Ureter (tissue), 1 donor: ENCODE measurements at places on chromosomes 1 and 21. TPM values are rescaled to one million over a fixed set of nuclear protein-coding genes. Genes with fewer than 3 reads are reported as not detected.
A peak's percentile ranks its signal among the peaks of the same experiment; 100 is the strongest.

GRCh38 chr1:187413405-187414169, 584.8 kb downstream of the PLA2G4A start:
- DNase-seq, result no peak

DNA sequence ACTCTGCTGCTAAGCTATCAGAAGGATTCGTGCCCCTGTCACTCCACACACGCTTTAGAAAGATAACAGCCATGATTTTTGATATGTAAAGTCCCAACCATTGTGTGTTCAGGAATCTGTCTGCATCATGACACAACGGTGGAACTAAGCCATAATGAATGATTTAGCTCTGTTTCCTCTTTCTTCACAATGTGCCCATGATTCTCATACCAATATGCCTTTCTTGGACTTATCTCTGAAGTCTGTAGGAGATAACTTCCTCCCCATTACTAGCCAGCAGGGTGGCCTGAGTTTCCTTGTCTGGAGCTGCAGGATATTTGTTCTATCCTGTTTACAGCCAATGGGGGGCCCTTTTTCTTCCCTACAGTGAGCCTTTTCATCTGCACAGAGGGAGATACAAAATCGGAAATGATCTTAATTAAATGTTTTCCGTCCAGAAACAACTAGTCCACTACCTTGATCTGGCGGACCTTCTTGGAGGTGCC, 511.7 kb downstream of the USP25 start:
- no peak for DNase-seq

DNA sequence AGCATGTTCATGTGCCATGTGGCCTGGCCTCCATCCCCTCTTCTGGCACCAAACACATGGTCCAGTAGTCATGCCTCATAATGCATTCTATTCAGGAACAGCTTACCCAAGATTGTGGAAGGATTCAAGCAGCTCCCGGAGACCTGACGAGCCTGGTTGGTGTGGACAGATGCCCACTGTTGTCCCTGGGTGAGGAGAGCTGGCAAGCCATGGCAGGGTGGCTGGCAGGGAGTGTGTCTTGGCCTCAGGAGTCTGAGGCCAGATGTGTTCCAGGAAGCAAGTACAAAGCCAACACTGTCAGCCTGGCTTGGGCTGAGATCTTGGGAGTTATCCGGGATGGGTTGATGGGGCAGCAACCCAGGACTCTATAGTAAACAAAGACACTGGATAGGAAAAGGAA, 7.3 kb upstream of the FABP3 start:
- no peak for DNase-seq

DNA sequence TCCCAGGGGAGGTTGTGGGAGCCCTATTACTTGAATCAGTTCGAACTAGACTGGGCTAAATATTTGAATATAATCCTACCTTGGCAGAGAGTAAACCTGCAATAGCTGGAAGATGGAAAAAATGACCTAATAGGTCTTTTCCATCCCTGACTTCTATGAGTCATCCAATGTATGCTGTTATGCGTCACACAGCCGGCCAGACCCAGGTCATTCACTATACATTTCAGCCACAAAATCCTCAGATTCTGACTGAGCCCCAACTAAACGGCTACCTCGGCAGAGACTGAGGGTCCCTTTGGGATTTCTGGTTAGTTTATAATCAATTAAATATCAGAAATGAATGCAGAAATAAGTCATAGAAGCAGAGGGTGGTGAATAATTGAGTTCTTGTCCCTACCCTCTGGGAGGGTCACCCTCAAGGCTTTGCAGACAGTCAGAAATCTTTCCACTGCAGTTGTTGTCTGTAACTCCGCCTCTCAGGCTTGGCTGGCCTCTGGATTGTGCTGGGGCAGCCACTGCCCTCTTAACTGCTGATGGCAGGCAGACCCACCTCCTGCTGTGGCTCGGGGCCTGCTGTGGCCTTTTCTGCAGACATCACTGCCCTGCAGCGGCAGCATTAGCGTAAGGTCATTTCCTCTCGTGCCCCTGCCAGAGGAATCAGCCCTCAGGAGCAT, 240.5 kb downstream of the TGFB2 start:
- no peak for DNase-seq

GRCh38 chr1:20405893-20406604, 80.0 kb downstream of the CAMK2N1 start:
- DNase-seq, result no peak

DNA sequence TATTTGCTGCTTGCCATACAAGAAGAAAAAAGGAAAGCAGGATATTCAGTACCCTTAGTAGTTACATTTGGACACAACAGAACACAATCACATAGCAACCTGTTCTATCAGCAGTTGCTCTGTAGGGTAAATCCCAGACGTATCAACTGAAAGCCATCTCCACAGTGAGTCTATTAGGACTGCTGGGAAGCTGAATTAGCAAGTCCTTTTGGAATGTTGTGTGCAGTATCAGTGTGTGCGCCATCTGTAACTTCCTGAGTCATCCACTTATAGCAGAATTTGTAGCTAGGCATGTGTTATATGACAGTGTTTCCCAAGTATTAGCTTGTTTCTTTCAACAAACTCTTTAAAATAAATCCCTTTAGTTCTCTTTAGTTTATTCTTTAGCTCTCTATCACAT, 21.3 kb downstream of the CCDC30 start:
- DNase-seq, result no peak

GRCh38 chr1:180839547-180839946, 73.2 kb upstream of the KIAA1614 start:
- DNase-seq, result no peak

- DNase-seq, result peak; percentile 98
Observed at GRCh38 chr1:32650752-32651460, at the start of gene RBBP4. Gene RBBP4, plus strand, starts transcription at chr1:32651208. Its CDS starts 99 bp downstream, at chr1:32651307.

GRCh38 chr1:6077506-6077905, 31.8 kb downstream of the KCNAB2 start:
- DNase-seq, result no peak

DNA sequence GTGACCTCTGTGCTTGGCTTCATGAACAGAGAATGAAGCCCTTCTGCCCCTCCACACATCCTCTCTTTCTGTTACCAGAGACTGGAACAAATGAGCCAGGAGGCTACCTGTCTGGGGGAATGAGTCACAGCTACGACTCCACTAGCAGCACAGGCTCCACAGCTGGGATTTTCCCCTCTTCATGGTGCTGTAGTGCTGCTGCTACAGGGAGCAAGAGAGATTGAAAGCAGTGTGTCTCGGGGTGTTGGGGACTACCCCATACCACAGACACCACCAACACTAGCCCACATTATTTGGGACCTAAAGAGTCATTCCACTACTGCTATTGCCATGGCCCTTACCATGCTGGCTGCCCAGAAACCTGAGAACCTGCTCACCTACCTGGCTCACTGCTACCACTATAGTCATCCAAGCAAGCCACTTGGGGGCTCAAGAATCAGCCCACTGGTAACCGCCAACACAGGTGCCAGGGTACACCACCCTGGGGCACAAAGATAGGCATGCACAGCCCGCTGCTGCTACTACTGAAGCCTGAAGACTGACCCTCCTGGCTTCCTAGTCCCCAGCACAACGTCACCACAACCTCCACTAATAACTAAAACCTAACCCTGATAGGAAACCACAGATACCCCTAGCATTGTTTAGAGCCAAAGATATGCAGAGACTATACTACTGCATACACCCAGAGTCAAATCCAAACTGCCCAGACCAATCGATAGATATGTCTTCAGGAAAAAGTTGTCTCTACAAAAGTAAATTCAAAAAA, 17.7 kb downstream of the CD1E start:
- DNase-seq, result no peak

GRCh38 chr21:31265366-31266013, 78.6 kb downstream of the TIAM1 start:
- DNase-seq, result no peak

DNA sequence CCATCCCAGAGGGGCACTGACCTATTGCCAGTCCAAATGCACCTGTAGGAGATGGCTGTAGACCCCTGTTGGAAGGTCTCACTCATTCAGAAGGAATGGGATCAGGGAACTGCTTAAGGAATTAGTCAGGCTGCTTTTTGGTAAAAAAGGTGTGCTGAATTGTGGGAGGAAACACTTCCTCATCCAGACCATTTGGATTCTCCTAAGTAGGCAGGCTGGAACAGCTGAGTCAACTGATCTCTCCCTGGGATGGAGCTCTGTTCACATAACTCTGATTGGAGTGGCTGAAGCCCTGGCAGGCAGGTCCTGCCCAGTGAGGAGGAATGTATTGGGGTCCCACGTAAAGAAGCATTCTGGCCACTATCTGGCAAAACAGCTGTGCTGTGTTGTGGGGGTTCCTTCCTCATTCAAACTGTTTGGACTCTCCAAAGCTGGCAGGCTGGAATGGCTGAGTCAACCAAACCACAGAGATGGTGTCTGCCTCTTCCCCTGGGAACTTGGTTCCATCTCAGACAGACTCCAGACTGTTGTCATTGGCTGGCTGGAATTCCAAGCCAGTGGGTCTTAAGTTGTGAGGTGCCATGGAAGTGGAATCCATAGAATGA, 70.7 kb upstream of the PDC start:
- DNase-seq, result no peak

DNA sequence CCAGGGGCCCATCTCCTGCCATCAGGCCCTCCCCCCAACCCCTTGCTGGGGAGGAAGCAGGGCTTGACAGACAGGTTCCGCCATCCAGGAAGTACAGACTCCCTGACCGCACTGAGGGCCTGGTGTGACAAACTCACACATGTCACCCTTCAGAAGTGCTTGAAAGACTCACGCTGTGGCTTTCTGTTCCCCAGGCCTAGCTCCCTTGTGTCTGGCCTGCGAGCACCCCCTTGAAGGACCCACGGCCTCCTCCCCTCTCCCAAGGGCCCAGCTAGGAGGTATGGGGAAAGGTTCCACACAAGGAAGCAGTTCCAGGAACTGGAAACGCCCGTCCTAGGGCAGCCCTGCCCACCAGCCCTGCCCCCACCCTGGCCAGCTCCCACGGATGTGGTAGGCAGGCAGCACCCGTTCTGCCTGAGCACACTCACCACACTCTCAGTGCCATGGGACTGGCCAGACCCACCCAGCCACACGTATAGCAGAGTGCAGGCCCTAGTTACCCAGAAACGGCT, 26.7 kb downstream of the SLC2A1 start:
- DNase-seq, result peak; percentile 91

Gene EFNA4
- 11.2 TPM for total RNA-seq

Gene FAAH
- 62.9 TPM for total RNA-seq

Gene SELENON
- total RNA-seq, result 85.2 TPM

Gene CRYZ
- total RNA-seq, result 71.3 TPM

Gene S100B
- 3.0 TPM for total RNA-seq
